ENCODE measurements at places on chromosomes 1 and 21. TPM values are rescaled to one million over a fixed set of nuclear protein-coding genes. Genes with fewer than 3 reads are reported as not detected.

DNA sequence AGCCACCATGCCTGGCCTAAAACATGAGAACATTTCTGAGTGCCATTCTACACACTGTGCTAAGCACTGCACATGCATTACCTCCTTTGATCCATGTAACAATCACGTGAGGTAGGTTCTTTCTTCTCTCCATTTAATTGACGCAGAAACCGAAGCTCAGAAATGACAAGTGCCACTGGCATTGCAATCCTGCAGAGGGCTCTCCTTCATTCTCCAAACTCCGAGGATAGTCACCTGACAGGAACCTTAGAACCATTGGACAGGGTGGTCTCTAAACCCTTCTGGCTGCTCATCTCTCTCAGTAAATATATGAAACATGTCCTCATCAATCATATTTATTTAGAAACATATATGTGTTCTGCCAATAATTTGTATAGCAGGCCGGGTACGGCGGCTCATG lies 167.1 kb upstream of the JUN start:
- no peaks in the 10 kb centered on the region for H3K4me1 ChIP-seq
- no peak overlapping the region for H3K27ac ChIP-seq
- no peaks in the 10 kb centered on the region for H3K36me3 ChIP-seq
- no peaks in the 10 kb centered on the region for H3K27me3 ChIP-seq
- DNase-seq: no peak
- no peak overlapping the region for H3K4me3 ChIP-seq

- H3K27me3 ChIP-seq: no peaks in the 10 kb centered on the region
- no peak overlapping the region for H3K4me3 ChIP-seq
- no peak for DNase-seq
- no peak overlapping the region for H3K27ac ChIP-seq
These were observed 208.5 kb upstream of the DAB1 start for GRCh38 chr1:57632401-57632800.

DNA sequence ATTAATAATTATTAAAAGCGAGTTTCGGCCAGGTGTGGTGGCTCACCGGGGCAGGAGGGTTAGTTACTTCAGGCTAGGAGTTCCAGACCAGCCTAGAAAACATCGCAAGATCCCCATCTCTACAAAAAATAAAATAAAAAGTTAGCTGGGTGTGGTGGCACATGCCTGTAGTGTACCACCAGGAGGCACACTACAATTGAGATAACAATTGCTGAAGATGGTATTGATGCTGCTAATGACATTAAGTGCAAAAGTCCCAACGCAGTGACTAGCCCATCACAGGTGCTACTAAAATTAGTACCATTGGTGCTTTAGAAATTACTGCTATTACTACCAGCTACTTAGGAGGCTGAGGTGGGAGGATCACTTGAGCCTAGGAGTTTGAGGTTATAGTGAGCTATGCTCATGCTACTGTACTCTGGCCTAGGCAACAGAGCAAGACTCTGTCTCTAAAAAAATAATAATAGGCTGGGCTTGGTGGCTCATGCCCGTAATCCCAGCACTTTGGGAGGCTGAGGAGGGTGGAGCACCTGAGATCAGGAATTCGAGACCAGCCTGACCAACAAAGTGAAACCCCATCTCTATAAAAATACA lies 156.6 kb downstream of the GREM2 start:
- no peaks in the 10 kb centered on the region for H3K36me3 ChIP-seq
- no peak for DNase-seq
- H3K27ac ChIP-seq: no peak overlapping the region
- no peaks in the 10 kb centered on the region for H3K4me1 ChIP-seq

- no peak overlapping the region for H3K27ac ChIP-seq
- no peak for DNase-seq
- no peaks in the 10 kb centered on the region for H3K36me3 ChIP-seq
- no peak overlapping the region for H3K4me3 ChIP-seq
- H3K4me1 ChIP-seq: peaks cover 1% of the 10 kb centered on the region
These were observed 74.4 kb upstream of the TMPRSS2 start for GRCh38 chr21:41582298-41582840.

GRCh38 chr1:246221485-246222255 lies 285.4 kb downstream of the SMYD3 start:
- no peaks in the 10 kb centered on the region for H3K36me3 ChIP-seq
- H3K4me1 ChIP-seq: no peaks in the 10 kb centered on the region
- no peak for DNase-seq
- H3K27me3 ChIP-seq: no peaks in the 10 kb centered on the region
- H3K4me3 ChIP-seq: no peak overlapping the region

- H3K27me3 ChIP-seq: no peaks in the 10 kb centered on the region
- H3K27ac ChIP-seq: no peak overlapping the region
- no peak overlapping the region for H3K4me3 ChIP-seq
- no peak for DNase-seq
- no peaks in the 10 kb centered on the region for H3K4me1 ChIP-seq
These were observed 1498.2 kb upstream of the B3GALT2 start for GRCh38 chr1:194684636-194685035.

DNA sequence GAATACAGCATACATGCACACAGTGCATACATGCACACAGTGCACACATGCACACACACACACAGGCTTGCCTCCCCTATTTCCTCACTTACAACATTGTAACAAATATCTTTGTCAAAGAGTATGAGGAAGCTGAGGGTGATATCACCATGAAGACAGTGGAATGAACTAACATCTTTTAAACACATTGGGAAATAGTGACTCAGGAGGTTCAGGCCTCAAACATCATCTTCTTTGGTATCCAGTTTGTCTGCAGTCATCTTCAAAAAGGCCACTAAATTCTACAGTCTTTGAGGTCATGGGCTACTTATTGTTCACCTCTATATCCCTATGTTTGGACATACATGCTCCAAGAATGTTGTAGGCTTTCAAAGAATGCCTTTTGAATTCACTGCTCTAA lies 2.1 kb upstream of the LCE2B start:
- no peaks in the 10 kb centered on the region for H3K36me3 ChIP-seq
- H3K27me3 ChIP-seq: no peaks in the 10 kb centered on the region
- H3K4me1 ChIP-seq: no peaks in the 10 kb centered on the region
- H3K4me3 ChIP-seq: no peak overlapping the region
- no peak for DNase-seq
- H3K27ac ChIP-seq: no peak overlapping the region

- H3K36me3 ChIP-seq: no peaks in the 10 kb centered on the region
- no peaks in the 10 kb centered on the region for H3K27me3 ChIP-seq
- peaks cover 15% of the 10 kb centered on the region for H3K4me1 ChIP-seq
- DNase-seq: peak; percentile 37
- H3K27ac ChIP-seq: peak within 1 kb of the TSS; percentile 7
These were observed at the start of gene TNFSF4 for GRCh38 chr1:173206816-173207568. TSS of gene TNFSF4 (minus strand) at chr1:173207331. CDS start at chr1:173207176, 155 bp downstream.

DNA sequence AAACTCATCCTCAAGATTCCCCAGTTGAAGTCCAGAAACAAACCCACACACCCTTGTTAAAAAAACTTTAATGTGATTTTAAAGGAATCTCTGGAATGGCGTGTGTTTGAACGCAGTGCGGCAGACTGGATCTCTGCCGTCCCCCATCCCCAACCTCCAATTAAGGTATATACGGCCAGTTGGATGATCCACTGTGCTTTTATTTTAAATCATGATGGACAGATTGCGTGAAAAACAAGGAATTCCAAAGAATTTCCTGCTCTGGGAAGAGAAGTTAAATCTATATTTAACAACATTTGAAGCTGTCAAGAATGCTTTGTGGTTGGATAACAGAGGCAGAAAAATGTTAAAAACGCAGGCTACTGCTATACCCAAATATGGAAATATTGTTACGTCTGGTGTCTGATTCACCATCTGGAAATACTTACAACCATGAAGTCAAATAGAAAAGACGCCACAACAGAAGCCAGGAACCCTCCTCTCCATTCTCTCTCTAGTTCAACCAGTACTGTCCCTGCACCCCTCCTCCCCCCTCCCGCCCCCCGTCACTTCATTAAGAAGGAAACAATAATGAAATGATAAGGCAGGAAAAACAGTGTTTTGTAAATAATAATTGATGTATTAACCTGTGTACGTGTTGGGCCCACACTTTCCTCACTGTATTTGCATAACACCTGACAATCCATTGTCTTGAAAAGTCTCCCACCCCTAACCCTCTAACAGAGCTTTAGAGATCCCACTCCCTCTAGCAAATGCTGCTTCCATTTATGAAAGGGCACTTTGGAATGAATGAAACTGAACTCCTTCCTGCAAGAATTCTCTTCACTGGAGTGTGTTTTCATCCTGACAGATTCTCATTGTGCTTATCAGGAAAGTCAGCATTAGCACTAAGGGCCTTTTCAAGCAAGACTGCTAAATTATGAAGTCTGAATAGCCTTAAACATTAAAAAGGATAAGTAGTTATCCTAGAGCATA lies 2.0 kb upstream of the CCN1 start:
- peaks cover 6% of the 10 kb centered on the region for H3K4me1 ChIP-seq
- peak overlapping the region; percentile 88 for H3K27ac ChIP-seq
- H3K4me3 ChIP-seq: peak overlapping the region; percentile 49
- no peaks in the 10 kb centered on the region for H3K27me3 ChIP-seq
- DNase-seq: no peak

DNA sequence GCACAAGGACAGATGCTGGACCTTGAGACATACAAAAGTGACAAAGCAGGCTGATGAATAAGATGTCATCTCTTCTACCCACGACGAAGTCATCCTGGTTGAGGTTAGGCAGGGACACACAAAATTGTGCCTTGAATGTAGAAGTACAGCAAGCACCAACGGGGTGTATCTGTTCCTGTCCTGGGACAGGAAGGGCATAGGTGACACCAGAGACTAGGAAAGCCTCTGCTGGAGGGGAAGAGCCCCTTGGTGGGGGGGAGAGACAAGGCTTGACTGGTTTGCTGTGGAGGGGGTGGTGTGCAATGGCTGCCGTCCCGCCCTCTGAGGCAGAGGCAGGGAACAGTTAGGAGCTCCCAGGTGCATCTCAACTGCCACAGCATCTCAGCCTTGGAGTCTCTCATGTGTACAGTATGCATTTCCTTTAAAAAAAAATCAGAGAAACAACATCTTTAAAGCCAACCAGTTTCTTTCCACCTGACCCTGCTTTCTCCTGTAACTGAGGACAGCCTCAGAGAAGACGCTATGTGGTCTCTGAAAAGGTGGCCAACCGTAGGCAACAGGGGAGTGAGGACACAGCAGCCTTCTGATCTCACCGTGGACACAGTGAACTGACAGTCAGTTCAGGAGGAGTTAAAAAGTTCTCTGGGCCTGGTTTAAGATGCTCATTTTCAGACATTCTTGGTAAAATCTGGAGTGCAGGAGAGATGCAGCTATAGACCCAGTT lies 17.7 kb upstream of the GFI1 start:
- no peaks in the 10 kb centered on the region for H3K36me3 ChIP-seq
- no peaks in the 10 kb centered on the region for H3K27me3 ChIP-seq
- DNase-seq: no peak
- H3K4me3 ChIP-seq: no peak overlapping the region
- no peaks in the 10 kb centered on the region for H3K4me1 ChIP-seq

GRCh38 chr1:199173356-199173755 lies 534.5 kb downstream of the PTPRC start:
- DNase-seq: no peak
- no peak overlapping the region for H3K27ac ChIP-seq
- H3K27me3 ChIP-seq: no peaks in the 10 kb centered on the region
- no peak overlapping the region for H3K4me3 ChIP-seq
- no peaks in the 10 kb centered on the region for H3K36me3 ChIP-seq

DNA sequence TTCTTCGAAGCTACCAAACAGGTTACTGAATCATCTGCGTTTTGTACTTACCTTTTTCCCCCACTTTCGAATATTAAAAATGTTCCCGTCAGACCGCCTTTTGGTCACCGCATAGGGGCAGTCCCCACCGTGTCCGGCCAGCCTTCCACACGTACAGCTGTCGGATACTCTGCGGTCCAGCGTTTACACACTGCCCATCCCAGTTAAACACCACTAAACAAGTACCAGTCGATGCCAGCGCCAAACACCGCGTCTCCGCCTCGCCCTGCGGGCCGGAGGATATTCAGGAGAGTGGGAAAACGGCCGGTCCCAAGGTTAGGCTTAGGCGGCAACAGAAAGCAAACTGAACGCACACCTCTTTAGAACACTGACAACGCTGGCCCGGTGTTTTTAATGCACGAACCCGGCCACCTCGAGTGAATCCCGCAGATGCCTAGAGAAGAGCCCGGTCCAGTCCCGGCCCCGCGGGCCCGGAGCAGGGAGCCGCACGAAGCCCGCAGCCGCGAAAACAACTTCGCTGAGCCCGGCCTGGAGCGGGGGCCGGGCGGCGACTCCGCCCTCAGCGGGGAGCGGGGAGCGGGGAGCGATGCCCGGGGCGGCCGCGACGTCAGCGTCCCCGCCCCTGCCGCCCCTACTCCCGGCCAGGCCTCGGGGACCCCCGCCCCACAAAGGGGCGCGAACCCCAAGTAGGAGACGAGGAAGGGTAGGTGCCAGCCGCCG lies 730 bp upstream of the PHF13 start:
- H3K27me3 ChIP-seq: no peaks in the 10 kb centered on the region
- no peaks in the 10 kb centered on the region for H3K36me3 ChIP-seq
- no peak for DNase-seq
- peak overlapping the region; percentile 58 for H3K4me3 ChIP-seq
- H3K27ac ChIP-seq: peak overlapping the region; percentile 82

DNA sequence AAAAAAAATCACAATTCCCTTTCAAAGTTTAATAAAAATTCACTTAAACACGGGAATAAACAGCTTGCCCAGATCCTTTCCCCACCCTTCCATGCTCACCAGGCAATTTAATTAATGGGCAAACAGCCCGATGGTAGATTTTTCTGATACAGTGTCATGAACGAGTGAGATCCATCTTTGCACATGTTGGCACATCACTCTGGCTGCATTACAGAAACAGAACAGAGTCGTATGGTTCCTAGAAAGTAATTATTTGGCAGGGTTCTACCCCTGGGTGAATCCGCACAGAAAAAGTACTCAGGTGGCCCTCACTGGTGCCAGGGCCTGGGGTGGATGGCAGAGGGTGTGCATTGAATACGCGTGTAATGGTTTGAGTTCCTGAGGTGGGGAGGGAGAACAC lies 24.6 kb upstream of the OVAAL start:
- H3K27ac ChIP-seq: no peak overlapping the region
- DNase-seq: no peak
- H3K4me3 ChIP-seq: no peak overlapping the region
- no peaks in the 10 kb centered on the region for H3K27me3 ChIP-seq
- H3K36me3 ChIP-seq: no peaks in the 10 kb centered on the region

The PDE4DIP gene
- 38.2 TPM for polyA plus RNA-seq

The CA6 gene
- polyA plus RNA-seq: not detected

The OR2T29 gene
- not detected for polyA plus RNA-seq

The ESPN gene
- polyA plus RNA-seq: not detected

The GSTM1 gene
- polyA plus RNA-seq: 169 TPM

Data from ovary (tissue), 10 donors.